ENCODE measurements at places on chromosomes 6 and 20. TPM values are rescaled to one million over a fixed set of nuclear protein-coding genes. Genes with fewer than 3 reads are reported as not detected.

DNA sequence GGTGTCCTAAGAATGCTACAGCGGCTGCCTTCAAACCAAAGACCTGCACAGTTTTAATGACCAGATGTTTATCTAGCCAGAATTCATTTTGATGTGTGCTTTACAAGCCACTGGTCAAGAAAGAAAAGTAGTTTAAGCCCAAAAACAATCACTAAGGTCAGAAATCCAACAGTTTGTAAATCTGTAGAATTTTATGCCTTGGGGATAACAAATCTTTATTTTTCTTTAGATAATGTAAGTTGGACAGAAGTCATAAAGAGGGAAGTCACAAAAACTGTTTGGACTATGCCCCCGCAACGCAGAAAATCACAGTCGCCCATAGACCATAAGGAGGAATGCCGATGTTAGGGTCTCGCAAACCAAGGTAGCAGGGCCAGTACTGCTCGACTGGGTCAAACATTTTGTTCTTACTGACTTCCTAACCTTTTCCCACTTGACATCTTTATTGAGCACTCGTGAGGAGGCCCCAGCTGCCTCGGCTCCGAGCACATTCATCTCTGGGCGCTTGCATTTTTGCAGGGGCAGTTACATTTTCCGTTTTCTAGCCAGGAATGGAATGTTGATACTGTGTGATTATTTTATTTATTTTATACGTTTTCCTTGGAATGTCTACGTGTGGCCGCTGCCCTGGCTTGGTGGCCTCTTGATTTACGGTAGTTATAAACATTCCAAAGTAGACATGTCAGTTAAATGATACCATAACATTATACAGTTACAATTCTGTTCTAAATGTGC lies 56.7 kb upstream of the APCDD1L start:
- DNase-seq: peak; percentile 69

GRCh38 chr6:97133067-97133466 lies 149.9 kb downstream of the MMS22L start:
- peak; percentile 3 for DNase-seq

- DNase-seq: peak; percentile 31
These were observed 18.3 kb downstream of the RNF8 start for GRCh38 chr6:37372116-37372515.

GRCh38 chr6:46990031-46990644 lies 52.0 kb downstream of the ADGRF1 start:
- no peak for DNase-seq

- DNase-seq: peak; percentile 91
These were observed 85.6 kb upstream of the CARMIL1 start for GRCh38 chr6:25193460-25194171.

DNA sequence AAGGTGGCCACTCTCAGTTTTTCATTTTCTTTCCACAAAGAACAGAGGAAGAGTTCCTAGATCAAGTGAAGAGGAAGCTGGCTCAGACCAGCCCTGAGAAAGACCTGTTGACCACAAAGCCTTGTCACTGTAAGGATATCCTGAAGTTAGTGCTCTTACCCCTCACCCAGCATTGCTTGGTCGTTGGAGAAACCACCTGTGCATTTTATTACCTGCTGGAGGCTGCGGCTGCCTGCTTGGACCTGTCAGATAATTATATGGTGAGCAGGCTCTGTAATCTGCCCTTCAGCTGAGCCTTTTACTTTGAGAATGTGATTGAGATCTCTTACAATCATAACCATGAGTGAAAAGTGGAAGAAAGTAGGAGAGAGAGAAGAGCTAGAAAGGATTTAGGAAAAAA lies 21.9 kb downstream of the TREML1 start:
- no peak for DNase-seq

DNA sequence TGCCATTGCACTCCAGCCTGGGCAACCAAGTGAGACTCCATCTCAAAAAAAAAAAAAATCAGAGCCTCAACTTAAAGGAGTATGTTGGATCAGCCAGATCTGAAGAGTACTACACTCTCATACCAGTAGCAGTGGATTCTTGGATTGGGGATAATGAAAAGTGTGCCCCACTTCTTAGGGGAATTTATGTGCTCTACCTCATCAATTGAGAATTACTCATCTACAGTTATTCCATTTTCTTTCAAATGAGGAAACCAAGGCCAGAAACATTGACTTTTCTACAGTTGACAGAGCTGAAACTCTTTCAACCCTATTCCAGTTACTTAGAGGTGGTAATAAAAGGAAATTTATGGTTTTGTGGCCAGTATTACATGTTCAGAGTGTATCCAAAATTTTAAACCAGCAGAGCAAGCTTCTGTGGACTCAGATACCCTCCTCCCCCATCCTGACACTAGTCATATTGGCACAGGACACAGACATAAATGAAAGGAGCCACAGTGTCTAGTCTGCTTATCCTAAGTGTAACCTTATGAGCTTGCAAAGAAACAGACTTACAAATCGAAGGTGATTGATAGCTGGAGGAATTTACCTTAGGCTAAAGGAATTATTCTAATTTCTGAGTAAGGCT lies 51.2 kb downstream of the ORC3 start:
- no peak for DNase-seq

DNA sequence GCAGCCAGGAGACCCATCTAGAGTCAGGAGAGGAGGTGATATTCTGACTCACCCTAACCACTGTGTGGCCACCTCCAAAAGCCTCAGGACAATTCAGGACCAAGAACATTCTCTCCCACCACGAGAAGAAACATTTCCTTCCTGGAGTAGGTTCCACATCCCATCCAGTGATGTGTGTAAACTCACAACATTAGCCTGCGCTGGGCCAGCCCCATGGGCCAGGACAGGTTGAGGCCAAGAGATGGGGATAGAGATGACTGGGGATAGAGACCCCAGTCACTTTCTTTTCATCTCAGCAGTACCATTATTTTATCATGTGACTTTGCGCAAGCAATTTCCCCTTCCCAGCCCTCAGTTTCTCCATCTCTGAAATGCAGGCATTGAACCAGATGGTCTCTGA lies 126.6 kb upstream of the PTPRT start:
- no peak for DNase-seq

DNA sequence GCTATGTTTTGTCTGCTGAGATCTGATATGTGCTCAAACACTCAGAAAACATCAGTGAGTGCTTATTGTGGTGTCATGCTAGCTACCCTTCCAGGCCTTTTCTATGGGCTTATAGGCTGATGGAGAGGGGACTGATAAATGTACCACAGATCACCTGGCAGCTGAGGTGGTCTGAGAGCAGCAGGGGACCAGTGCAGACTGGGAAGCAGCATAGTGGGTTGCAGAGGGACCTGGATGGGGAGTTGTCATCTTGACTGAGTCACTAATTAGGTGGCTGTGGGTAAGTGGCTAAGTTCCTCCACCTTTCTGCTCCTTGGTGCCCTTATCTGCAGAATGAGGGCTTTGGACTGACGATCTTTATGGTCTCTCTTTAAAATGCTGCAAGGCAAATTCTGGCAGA lies 2.8 kb downstream of the TMEM200A start:
- no peak for DNase-seq

CRYBG1 gene
- 1.4 TPM for total RNA-seq

CLDN20 gene
- not detected for total RNA-seq

NRSN1 gene
- total RNA-seq: not detected

- DNase-seq: no peak
These were observed 129.9 kb upstream of the GRIK2 start for GRCh38 chr6:101263596-101263995.

DNA sequence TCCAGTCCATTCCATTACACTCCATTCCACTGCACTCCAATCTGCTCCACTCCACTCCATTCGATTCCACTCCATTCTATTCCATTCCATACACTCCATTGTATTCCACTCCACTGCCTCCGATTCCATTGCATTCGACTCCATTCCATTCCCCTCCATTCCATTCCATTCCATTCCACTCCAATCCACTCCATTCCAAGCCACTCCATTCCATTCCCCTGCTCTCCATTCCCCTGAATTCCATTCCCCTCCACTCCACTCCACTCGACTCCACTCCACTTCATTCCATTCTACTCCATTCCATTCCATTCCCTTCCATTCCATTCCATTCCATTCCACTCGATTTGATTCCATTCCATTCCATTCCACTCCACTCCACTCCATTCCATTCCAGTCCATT lies 25.7 kb upstream of the DEFB125 start:
- no peak for DNase-seq

GRCh38 chr6:43801495-43802181 lies 31.6 kb downstream of the VEGFA start:
- DNase-seq: no peak

GJA1 gene
- 433 TPM for total RNA-seq

- DNase-seq: no peak
These were observed 127.0 kb upstream of the MAN1A1 start for GRCh38 chr6:119476554-119476953.

DNA sequence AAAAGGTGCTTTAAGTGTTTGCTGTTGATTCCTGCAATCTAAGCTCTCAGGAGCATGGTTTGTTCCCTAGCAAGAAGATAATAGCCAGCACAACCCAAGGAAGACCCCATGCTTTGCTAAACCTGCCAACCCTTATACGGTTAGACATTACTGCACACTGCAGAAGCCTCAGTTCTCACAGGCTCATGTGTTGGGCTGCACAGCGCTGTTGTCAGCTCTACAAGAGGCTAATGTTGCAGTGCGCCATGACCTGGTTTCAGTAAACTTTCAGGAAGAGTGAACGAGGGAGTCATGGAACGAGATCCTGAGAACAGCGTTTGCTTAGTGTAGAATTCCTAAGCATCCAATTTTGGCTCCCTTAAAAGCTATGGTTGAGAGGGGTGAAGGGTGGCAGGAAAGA lies 218.5 kb downstream of the ARHGAP18 start:
- DNase-seq: peak; percentile 71

DNA sequence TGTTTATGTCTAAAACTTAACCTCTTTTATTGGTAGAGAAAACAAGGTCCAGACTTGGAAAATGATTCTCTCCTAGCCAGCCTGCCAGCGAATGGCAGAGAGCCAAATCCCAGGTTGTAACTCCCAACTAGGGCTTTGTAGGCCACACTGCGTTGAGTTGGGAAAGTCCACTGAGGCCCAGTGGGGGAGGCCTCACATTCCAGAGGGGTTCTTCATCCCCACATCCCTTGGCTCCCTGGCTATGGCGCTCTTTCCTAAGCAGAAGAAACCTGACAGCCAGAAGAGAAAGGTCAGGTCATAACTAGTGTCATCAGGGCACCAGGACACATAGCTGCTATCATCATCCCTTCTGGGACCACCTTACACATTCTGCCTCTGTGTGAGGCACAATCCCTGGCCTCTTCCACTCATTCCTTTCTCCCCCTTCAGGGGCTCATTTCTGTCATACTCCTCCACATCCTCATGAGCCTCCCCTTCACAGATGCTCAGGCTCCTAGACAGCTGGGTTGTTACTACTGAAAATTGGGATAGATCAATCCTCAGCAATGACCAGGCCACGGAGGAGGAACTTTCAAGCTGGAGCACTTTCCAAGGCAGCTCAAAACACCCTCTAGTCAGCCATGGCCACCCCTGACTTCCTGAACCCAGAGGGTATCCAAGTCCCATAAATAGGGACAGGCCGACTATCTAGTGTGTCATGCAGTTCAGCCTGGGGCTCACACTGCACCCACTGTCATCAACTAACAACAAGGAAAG lies 48.6 kb downstream of the TCP11 start:
- DNase-seq: peak; percentile 78

GRCh38 chr20:3307725-3308124 lies 68.7 kb upstream of the SLC4A11 start:
- DNase-seq: no peak

GRCh38 chr6:29589423-29590048 lies 4.6 kb downstream of the OR2H2 start:
- peak; percentile 20 for DNase-seq

DNA sequence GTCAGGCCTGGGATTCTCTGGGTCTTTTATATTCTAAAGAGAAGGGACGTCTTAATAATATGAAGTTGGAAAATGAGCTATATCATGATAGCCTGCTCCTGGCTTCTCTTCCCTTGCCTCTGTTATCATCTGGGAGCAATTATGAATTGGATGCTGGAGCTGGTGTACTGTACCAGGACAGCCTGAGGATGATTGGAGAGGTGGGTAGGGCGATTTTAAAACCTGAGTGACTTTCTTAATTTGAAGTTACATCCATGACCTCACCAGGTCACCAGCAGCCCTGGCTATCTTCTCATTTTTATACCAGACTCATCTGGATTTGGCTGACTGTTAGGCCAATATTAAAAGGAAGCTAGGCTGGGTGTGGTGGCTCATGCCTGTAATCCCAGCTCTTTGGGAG lies 317.6 kb downstream of the CLIC5 start:
- no peak for DNase-seq

DNA sequence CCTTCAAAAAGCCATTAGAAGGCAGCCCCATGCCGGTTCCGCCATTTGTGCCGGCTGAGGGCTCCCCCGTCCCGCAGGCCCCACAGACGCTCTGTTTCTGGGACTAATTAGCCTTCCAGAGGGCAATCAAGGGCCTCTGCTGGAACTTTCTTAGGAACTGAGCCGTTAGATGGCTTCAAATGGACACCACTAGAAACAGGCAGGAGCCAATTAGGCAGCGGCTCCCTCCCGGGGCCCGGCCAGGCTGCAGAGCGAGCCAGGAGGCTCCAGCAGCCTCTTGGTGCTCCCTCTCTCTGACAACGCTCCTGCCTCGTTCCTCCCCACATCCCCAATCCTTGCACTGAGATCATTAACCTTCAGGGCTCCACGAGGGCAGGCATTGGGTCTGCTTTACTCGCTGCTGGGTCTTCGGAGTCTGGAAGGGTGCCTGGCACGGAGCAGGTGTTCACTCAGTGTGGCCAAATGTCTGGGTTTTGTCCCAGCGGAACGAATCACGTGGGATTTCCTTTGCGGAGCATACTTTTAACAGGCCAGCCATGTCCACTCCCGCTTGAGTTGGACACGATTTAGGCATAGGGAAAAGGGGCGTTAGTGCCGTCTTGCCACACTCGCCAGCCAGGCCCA lies 98.3 kb downstream of the TMEM242 start:
- DNase-seq: no peak

DNA sequence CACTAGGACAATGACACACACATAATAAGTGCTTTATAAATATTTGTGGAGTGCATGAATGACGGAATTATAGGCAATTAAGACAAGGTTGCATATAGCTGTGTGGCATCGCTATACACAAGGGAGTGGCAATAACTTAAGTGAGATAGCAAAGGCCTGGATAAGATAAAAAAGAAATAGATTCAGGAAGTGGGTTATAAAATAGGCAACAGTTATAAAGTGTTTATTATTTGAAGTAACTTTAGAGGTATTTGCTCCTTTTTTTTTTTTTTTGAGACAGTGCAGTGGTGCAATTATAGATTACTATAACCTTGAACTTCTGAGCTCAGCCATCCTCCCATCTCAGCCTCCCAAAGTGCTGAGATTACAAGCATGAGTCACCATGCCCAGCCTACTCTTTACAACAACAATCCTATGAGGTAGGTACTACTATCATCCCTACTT lies 75.9 kb upstream of the LOC128125822 start:
- DNase-seq: no peak

MCCD1 gene
- not detected for total RNA-seq

DNA sequence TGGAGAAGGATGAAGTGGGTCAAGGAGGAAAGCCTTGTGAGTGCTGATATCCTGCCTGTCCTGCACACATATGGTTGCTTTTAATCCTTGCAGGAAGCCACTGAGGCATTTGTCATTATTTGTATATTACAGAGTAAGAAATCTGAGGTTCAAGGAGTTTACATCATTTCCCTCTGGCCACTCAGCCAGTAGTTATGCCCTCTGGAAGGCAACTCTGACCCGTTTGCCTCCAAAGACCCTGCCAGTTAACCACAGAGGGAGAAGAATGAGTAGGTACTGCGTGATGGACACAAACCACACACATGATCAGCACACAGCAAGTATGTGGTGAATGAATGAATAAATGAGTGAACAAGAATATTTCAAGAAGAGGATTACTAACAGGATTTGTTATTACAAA lies 7.9 kb upstream of the FAM210B start:
- DNase-seq: peak; percentile 58

- no peak for DNase-seq
These were observed 37.2 kb upstream of the TFB1M start for GRCh38 chr6:155351273-155352129.

All from astrocyte (in vitro differentiated cells and primary cell).